ENCODE measurements at places on chromosomes 2 and 18.

- DNase-seq, result no peak
These were observed 21.2 kb upstream of the CNRIP1 start for GRCh38 chr2:68341062-68341329.

- DNase-seq, result no peak
These were observed 52.7 kb downstream of the CRIM1 start for GRCh38 chr2:36408198-36408703.

DNA sequence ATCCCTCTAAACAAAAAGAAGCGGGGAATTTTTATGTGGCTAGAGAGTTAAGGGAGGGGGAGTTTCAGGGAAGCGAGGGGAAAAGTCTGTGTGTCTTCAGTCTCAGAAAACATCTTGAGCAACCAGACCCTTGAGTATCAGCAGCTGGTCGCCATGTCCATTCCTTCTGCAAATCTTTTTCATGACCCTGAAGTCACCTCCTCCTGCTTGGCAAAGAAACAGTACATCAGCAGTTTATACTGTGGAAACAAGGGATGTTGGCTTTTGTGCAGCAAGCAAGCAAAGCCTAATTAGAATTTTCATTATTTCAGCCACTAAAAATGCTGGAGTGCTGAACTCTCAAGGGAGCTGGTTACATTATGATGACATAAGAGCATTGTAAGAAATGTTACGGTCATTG, 187.4 kb upstream of the SLC8A1 start:
- DNase-seq, result no peak

DNA sequence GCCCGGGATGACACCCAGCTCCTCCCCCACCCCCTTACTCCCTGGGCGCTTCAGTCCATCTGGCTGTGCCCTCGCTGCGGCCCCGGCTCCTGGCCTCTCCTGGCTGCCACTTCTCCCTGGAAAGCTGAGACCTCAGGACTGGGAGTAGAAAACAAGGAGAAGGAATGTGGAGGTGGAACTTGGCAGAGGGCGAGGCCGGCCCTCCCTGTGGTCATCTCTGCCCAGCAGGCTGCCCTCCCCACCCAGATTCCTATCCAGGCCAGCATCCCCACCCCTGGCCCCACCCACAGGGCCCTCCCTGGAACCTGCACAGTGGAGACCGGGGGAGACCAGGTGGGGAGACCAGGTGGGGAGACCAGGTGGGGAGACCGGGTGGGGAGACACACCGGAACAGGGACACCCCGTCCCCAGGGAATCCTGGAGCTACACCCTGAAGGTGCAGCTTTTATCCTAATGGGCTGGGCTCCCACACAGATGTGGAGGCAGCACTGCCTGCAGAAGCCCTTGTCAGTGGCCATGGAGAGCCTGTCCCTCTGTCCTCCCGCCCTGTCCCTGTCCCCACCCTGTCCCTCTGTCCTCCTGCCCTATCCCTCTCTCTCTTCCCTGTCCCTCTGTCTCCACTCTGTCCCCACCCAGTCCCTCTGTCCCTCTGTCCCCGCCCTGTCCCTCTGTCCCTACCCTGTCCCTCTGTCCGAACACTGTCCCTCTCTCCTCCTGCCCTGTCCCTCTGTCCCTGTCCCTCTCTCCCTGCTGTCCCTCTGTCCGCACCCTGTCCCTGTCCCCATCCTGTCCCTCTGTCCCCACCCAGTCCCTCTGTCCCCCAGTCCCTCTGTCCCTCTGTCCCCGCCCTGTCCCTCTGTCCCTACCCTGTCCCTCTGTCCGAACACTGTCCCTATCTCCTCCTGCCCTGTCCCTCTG, 157.1 kb downstream of the PXDN start:
- no peak for DNase-seq

GRCh38 chr2:55054106-55054875, 4.0 kb upstream of the RTN4 start:
- DNase-seq, result no peak

GRCh38 chr18:49734836-49735235, 78.5 kb downstream of the ACAA2 start:
- DNase-seq, result no peak

GRCh38 chr18:69949538-69949936, 1.9 kb upstream of the CD226 start:
- no peak for DNase-seq

- DNase-seq, result no peak
These were observed 98.0 kb downstream of the ADCYAP1 start for GRCh38 chr18:1002653-1003178.

DNA sequence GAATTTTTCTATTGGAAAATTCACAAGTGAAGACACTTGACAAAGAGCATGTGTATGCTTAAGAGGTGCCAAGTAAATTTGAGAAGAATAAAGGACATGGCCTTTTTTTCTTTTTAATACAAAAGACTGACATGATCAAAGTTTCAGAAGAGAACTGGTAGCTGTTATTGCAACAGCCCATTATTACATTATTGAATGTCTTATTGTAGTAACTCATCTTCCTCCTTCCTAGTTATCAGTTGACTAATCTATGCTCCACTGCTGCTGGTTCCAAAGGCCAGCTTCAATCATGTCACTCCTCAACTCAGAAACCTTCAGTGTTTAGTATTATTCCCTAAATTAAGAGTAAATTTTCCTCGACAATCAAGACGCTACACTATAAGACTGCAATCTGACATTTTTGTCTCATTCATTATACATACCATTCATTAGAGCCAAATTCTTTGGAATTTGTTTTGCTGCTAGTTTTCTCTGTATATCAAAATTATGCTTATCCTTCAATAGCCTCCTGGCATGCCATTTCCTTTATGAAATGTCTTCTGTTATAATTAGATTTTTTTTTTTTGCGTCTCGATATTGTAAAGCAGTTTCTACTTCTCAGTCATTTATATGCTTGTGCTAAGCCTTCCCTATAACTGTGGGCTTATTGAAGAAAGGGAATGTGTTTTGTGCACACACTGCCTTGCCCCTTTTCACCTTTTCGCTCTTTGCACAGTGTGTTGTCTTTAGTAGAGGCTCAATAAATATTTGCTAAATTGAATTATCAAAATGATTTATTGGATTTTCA, 27.9 kb downstream of the ITGA4 start:
- DNase-seq, result no peak

DNA sequence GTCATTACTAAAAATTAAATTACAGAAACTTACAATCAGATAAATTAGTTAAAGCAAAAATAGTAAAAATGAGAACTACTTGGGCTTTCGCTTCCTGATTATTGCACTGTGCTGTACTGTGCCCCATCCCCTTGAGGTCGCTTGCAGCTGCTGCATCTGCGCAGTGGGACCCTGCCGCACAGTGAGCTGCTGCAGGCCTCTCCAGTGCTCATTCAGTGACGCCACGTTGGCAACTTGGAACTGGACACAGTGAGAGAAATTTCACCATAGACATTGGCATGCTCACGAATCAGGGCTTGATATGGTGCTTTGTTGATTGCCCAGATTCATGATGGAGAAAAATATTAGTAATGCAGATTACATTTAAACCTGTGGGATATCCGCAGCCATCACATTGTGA, 290.8 kb upstream of the MYT1L start:
- no peak for DNase-seq

DNA sequence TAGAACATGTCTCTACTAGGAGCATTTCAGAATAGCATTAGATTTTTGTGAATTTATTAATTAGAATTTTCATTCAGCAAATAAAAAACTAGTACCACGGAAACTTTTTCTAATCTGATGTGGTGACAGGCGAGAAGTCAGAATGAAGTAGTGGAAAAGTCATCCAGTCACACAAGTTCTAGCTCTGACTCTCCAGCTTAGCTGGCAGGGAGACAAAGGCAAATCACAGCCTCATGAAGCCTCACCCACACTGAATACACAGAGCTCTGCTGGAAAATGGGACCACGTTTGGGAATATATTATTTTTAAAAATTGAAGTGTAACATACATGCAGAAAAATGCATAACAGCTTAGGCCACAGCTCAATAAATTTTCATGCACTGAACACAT, 86.1 kb downstream of the L3MBTL4 start:
- no peak for DNase-seq

DNA sequence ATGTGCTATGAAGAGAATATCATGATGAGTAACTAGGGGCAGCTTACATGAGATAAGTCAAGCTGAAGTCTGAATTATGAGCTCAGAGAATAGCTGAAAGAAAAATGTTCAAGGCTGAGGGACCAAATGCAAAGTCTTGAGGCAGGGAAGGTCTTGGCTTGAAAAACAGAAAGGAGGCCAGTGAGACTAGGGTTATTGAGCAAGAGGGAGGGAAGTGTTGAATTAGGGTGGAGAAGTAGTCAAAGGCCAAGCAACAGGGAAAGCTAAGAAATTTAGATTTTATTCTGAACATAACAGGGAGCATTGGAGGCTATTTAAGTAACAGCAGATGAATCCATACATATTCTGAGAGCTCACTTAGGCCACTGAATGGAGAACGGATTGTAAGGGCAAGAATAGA, 11.4 kb upstream of the ALMS1 start:
- DNase-seq, result no peak

DNA sequence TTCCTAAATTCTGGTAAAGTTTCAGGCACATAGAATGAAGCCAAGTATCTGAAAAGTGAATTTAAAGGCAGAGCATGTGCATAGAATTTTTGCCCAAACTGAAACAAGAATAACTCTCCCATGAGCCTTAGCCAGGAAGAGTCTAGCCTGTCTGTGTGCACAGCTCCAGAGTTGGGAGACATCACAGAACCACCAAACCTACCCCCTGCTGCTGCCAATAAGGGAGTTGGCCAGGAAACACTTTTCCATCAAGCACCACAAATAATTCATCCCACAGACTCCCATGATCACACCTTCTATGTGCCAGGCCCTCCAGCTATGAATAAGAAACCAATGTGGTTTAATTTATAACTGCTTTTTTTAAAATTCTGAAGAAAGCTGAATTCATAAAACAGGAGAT, 27.0 kb downstream of the OSR1 start:
- no peak for DNase-seq

DNA sequence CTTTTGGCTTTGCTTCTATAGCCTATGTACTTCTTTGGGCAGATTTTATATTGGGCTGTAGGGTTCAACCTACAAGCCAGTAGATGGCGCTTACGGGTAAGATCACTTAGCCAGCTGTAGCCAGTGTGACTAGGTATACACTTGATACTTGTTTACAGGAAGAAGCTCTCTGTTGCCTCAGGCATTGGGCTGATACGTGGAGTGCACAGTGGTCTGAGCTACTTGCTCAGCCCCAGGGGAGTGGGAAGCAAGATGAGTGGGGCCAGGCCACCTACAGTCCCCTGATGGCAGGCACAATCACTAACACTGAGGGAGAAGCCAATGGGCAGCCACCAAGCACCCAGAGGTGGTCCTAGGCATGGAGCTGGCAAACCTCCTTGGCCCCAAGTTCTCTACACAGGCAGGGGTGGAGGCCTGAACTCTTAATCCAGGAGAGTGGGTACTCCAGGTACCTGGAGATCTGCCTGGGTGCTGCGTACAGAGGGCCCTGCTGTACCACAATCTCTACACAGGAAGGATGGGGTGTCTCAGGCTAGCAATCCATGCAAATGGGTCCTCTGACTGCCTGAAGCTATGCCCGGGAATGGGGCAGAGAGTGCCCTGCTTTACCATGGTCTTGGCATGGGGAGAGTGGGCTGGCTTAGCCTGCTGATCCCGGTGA, 122.2 kb downstream of the NCOA1 start:
- peak; percentile 1 for DNase-seq

GRCh38 chr2:134659724-134660123, 59.1 kb downstream of the TMEM163 start:
- DNase-seq, result no peak

DNA sequence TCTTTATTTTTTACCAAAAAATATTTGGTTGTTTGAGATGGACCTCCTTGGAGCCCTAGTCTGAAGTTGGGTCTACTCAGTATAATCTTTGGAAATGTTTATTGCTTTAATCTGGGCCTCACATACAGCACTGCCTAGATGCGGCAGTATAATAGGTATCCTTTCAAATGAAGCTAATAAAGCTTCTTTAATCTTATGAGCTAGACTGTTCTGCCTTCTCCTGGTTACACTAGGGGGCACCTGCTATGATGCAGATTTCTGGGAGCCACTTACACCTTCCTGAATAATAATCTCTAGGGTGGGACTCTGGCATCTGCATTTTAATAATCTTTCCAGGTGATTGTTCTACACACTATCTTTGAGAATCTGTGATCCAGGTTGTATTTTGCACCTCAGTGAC, 169.7 kb upstream of the SESTD1 start:
- DNase-seq, result no peak

DNA sequence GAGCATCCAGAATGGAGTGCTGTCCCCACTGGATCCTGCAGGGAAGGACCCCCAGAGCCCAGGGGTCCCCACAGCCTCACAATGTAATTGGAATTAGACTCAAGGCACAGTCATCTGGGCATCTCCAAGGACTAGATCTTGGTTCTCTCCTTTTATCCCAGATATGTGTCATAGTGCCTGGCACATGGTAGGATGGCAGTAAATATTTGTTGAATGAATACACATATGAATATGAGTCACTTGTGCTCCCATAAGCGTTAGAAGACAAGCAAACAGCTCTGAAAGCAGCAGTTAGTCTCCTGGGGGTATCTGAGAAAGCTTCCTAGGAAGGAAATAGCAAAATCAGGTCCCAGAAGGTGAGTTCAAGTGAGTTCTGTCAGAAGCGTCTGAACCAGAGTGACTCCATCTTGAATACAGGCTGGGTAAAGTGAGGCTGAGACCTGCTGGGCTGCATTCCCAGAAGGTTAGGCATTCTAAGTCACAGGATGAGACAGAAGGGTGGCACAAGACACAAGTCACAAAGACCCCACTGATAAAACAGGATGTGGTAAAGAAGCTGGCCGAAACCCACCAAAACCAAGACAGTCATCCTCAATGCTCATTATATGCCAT, 234.1 kb upstream of the ID2 start:
- no peak for DNase-seq

Measured in stimulated activated CD8-positive, alpha-beta memory T cell treated with anti-CD3 and anti-CD28 coated beads, Interleukin-15, amount 100 ng/mL, for 4 hours (primary cell).